ENCODE measurements at places on chromosomes 3 and 15.

DNA sequence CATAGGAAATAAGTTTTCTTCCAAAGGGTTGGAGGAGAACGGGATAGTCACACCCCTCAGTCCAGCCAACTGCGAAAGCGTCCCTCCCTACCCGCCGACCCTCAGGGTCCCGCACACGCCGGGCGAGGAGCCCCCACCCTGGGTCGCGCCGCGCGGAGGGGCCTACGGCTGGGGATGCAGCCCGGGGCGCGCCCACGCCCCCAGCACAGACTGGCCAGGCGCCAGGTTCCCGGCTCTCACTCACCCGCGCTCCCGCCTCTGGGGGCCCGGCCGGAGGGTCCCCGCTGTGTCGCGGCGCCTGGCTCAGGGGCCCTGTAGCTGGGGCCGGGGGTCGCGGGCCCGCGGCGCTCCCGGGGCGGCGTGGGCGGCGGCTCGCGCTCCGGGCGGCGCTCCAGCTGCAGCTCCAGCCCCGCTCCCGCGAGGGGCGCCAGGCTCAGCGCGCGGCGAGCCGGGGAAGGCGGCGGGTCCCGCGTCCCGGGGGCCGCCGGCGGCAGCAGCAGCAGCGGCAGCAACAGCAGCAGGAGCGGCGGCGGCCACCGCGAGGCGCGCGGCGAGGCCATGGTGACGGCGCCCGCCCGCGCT, 375 bp downstream of the HEG1 start:
- DNase-seq: no peak

DNA sequence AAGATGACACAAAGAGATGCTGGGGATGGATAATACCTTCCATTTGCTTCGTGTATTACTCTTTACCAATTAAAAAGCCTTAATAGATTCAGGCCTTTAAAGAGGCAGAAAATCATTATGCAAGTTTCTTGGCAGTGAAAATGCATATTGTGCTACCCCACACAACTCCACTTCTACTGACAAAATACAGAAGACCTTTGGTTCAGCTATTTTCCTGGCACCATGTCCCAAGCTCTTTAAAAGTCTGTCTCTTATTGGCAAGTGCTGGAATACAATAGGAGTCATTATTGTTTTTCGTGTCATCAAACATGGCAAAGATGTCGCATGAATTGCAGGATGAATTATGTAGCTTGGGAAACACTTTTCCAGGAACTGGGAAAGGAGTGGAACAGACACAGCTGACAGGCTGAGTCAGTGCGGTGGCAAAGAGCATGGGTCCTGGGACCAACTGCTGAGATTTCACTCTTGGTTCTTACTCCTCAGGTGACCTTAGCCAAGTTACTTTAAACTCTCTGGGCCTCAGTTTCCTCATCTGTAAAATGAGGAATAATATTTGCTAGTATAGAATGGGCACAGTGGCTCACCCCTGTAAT, 5.5 kb upstream of the TSPAN3 start:
- no peak for DNase-seq

- no peak for DNase-seq
Observed at GRCh38 chr15:38066612-38067011, 132.2 kb downstream of the TMCO5A start.

DNA sequence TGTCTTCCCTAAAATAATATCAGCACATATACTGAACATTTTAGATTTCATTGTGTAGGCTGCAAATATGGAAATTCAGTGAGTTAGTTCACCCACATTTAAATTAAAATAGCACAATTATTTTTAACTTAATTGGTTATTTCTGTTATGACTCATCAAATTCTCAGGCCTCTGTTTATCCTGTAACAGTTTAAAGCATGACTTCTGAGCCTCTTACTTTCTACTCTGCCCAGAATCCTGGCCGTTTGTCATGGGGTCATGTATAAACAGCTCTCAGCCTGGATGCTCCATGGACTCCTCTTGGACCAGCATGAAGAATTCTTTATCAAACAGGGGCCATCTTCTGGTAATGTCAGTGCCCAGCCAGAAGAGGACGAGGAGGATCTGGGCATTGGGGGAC, 12.2 kb downstream of the TUBGCP4 start:
- no peak for DNase-seq

GRCh38 chr3:89101251-89101650, 6.2 kb upstream of the EPHA3 start:
- DNase-seq: no peak

GRCh38 chr3:41120460-41120859, 78.8 kb upstream of the CTNNB1 start:
- DNase-seq: peak; percentile 61
